ENCODE measurements at places on chromosomes 7 and 10.
A peak's percentile ranks its signal among the peaks of the same experiment; 100 is the strongest.

DNA sequence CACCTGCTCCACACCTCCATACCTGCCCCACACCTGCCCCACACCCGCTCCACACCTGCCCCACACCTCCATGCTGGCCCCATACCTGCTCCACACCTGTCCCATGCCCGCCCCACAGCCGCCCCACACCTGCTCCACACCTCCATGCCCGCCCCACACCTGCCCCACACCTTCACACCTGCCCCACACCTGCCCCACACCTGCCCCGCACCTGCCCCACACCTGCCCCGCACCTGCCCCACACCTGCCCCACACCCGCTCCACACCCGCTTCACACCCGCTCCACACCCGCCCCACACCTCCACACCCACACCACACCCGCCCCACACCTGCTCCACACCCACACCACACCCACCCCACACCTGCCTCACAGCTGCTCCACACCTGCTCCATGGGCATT is 53.0 kb downstream of the PARP12 start:
- no peak for DNase-seq

GRCh38 chr7:116805100-116805544 is 57.3 kb upstream of the CAPZA2 start:
- no peak for DNase-seq

- no peak for DNase-seq
Measured at GRCh38 chr7:41608447-41608846, 94.4 kb downstream of the INHBA start.

DNA sequence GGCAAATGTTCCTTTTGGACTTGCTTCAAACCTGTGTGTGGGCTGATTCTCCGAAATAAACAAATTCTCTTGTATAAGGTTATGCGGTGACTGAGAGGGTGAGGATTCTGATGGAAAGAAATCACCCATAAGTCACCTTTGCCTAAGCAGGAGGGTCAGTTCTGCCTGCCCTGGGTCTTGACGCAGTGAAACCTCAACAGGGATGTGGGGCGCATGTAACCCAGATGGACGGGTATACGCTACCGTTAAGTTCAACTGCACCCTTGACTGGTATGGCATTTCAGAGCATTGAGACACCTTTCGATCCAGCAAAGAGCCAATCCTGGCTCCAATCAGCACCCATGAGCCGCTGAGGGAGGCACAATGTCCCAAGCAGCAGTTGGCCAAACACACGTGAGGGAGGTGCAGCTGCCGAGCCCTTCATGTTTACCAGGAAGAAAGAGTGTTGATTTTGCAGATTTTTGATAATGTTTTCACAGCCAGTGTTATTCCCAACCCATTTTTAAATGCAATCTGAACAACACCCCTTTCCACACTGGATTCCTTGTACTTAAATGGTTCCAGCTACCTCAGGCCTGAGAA is 48.1 kb downstream of the SORBS1 start:
- DNase-seq: no peak

- no peak for DNase-seq
Measured at GRCh38 chr7:50352282-50352681, 47.8 kb downstream of the IKZF1 start.

DNA sequence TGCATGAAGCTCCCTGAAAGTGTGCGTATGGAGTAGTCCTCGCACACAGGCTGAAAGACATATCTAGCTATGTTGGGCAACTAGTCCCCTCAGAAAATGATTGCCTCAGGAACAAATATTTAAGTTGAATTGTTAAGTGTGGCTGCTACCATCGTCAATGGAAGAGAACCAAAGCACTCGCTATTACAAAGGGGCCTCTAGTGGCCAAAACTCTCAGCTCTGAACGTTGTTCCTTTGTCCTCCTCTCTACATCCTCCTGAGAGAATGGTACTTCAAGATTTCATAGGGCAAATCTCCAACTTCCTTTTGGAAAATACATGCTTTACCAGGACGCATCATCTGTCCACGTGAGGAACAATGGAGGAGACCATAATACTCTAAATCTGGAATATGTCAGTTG is 209.9 kb downstream of the NRG3 start:
- no peak for DNase-seq

DNA sequence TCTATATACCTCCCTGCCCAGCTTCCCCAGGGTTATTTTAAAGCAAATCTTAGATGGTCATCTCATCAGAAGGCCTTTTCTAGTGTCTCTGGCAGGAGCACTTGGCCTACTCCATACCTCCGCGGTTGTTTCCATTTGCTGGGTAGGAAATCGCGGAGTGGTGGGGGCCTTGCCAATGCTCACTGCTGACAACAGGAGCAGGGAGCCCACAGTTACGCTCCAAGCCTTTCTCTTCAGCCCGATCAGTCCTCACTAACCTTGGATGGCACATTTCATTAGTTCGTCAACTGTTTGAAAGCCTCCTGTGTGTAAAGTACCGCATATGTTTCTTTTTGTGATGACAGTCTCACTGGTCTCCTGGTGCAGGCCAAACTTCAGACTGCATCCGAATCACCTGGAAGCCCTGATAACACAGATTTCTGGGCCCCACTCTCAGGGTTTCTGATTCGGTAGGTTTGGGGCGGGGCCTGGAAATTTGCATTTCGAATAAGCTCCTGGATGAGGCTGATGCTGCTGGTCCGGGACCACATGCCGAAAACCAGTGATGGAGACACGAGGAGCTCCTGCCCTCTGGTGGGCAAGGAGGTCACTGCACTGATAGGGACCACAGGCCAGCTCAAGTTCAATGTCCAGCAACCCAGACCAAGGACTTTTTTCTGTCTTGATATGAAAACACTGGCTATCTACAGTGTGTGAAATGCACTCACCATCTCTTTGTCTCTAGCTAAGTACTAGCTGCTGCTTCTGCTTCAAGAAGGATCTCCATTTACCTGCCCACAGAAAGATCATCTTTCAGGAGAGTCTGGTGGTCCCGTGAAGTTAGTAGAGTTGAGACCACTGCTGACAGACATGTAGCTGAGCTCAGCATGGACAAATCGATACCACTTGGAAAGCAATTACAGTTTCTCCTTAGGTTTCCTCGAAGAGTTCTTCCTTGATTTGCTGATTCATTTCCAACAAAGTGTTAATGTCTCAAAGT is 14.0 kb downstream of the LRGUK start:
- DNase-seq: peak; percentile 90

DNA sequence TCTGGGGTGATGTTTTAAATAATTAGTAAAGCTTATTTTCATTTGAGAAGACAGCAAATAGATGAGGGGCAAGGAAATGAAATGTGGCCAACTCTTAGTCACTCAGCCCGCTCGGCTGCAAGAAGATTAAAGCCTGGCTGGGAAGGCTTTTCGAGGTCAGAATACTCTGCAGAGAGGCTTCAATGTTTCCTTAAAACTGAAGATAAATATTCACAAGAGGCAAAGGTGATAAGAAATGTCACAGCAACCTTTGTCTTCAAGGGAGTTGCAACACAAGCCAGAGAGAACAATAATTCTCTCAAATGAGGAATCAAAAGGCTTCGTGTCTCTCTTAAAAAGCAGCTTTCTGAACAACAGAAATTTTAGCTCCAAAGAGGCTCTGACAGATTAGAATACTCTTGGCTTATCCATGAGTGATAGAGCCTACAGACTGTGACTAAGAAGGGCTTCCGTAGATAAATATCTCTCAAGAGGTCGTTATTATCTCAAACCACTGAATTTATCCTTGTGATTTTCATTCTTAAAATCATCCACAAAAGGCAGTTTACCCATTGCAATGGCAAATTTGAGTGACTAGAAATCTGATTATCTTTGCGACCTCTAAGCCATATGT is 92.5 kb downstream of the KLF6 start:
- DNase-seq: peak; percentile 61

DNA sequence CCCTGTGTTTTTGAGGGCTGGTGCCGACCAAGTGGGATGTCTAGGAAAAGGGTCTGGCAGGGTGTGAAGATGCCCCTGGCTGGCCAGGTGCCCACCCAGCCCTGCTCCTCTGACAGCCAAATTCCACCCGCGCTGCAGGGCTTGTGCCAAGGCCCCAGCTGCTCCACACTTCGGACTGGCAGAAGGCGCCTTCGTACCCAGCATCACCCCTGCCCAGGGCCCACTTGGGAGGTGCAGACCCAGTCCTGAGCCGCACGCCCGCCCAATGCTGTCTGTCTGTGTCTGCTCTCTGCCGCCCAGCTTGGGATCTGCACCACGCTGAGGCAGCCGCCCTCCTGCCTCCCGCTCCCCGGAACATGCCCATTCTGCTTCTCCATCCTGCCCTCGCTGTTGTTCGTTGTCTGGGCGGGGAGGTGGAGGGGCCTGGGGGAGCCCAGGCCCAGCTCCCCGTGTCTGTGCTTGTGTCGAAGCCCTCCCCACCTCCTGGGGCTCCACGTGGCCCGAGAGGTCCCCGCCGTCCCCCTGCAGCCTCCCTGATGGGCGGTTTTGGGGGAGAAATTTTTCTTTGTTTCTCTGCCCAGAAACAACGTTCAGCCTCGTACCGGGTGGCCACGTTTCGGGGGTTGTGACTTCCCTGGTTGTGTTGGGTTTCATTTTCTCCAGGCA is 36.9 kb upstream of the PPIF start:
- no peak for DNase-seq

GRCh38 chr7:95095259-95095965 is 188.0 kb downstream of the PPP1R9A start:
- DNase-seq: no peak

DNA sequence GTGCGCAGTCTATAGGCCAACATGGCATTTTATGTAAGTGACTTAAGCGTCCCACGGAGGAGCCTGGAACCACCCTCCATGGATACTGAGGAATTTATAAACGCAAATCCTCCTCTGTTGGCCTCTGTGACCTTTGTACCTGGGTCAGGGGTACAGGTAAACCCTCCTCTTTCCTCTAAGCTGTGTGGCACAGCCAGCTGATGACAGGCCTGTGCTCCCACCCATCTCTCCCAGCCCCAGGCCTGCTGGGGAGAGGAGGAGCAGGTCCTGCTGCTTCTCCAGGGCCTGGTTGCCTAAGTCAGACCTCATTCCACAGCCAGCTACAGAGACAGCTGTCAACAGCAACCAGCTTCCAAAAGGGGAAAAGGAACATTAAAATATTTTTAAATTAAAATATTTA is 5.0 kb downstream of the AVPI1 start:
- DNase-seq: no peak

GRCh38 chr7:69622960-69623359 is 24.7 kb downstream of the AUTS2 start:
- no peak for DNase-seq

DNA sequence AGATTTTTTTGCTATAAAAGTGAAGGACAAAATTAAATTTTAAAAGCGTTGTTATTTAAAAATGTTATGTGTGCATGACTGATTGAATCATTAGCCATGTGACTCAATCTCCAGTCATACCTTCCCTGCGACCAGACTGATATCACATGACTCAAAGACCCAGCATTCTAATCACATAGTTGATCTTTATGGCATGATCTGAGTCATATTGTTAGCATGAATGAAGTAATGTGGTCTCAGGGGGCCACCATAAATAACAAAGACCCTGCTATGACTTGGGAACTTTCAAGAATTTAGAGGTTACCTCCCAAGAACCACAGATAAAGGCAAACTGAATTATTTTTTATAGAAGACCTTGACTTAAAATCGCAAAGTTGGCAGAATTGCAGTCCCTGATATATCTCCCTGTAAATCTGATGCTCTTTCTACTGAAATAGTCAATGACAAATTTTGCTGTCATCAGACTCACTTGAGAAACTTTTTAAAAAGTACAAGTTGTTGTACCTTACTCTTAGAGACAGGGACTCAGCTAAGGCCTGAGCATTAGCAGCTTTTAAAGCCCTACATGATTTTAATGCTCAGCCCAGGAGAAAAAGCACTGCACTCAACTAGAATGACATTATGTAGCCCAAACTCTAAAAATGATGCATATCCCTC is 717.3 kb downstream of the XPNPEP1 start:
- no peak for DNase-seq

DNA sequence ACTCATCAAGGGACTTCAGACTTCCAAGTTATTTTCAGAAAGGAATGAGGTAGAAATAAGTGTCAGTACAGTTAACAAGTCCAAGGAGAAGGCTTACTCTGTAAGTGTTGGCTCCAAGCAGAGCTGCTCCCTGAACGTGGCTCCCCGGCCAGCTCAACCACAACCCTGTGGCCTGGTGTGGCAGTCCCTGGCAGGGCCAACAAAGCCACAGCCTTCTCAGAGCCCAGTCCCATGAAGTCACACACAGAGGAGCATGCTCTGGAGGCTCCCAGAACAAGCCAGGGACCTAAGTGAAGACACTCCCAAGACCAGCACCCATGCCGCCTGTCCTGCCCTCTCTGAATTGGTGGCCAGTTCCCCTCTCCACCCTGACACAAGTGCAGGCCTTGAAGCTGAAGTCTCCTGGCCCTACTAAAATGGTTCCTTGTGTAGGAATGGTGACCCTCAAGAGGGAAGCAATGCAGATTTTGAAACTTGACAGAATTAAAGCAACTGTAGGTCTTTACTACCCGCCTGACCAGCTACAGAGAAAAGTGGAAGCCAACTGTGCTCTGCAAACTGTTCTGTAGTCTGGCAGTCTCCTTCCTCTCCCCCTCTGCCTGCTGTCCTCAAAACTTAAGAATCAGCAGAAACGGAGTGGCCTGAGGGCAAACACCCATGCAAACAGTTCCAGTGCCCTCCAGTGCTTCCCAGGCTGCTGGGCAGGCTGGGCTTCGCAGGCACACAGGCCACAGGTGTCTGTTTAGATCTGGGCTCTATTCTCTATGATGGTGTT is 51.1 kb downstream of the NOD1 start:
- no peak for DNase-seq

DNA sequence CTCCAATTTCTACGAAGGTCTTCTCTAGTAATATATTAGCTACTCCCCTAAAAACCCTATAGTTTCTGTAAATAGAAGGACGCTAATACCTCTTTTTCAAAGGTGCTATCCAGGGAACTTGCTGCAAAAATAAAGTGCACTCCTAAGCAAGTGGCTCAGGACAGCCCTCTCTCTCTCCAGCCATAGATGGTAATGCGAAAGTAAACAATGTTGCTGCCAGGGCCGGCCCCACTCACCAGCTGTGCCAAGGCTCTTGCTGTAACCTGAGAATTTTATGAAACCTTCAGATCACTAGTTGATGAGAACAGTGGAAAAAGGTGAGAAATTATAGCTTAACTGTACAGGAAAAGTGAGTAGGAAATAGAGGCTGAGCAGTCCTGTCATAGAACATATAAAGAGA is 10.9 kb upstream of the TAS2R39 start:
- DNase-seq: peak; percentile 65

DNA sequence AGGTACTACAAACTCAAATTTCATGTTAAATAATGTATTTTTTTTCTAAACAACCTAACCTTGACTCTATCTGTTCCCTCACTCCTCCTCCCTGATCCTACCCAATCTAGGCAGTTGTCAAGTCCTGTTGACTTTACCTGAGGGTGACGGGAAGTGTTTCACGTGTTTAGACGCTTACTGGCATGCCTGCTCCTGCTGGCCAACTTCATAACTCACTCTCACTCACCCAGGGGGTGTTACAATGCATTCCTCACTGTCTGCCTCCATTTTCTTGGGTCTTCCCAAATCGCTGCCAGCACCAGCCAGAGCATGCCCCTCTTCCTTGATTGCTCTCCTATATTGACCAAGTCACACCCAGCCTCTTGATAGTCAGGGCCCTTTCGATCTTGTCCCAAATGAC is 28.3 kb downstream of the CRCP start:
- DNase-seq: no peak

Measured in testis (tissue), 5 donors.